ENCODE measurements at places on chromosomes 5 and 9.

DNA sequence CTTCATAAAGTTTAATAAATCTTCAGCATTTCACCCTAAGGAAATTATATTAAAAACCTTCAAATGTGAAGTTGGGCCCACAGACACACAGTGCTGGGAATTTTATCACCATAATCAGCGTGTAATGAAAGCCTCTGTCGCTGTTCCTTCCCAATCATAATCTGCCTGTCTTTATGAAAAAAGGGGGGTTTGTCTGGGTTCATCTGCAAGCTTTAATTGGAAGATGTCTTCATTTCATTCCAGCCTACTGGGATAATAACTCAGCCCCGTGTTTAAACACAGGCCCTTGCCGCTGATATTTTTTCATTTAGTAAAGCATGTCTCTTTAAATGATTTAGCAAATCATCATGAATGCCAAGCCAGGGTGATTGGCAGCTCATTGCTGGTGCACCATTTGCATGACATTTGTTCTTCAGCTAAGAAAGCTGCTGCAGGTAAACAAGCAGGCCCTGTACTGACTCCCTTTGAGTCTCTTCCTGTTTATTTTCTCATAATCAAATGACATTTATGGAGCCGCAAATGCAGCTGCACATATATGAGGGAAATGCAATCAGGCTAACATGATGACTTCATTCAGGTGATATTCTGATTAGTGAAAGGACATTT, 362.9 kb upstream of the TLE4 start:
- DNase-seq: no peak

- DNase-seq: no peak
These were observed 9.6 kb upstream of the FLT4 start for GRCh38 chr5:180658774-180659564.

GRCh38 chr9:4141296-4141695, 158.6 kb downstream of the GLIS3 start:
- DNase-seq: no peak

DNA sequence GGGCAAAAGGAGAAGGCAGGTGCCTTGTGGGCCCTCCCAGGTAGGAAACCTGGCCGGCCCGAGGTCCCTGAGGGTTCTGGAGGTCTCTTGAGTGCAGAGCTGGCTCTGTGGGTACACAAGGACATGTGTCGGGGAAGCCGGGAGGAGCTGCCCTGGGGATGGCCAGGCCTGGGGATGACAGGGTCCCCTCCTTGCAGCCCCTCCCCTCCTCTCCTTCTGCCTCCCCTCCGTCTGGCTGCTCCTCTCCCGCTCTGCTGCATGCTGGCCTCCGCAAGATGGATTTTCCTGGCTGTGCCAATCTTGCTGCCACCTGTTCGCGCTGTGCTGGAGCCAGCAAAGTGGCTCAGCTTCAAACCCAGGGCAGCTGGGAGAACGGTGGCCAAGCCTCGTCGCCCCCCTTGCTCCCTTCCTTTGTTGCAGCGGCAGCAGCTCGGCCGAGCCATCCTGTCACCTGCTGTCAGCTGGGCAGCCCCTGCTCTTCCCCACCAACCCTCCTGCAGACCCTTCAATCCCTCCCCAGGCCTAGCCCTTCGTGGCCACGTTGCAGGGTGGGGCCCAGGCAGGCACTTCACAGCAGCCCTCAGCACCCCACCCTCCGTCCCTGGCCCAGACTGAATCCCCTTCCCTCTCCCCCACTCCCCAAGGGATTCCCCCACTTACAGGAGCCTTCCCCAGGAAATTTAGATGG, 17.6 kb upstream of the UNC5A start:
- no peak for DNase-seq

DNA sequence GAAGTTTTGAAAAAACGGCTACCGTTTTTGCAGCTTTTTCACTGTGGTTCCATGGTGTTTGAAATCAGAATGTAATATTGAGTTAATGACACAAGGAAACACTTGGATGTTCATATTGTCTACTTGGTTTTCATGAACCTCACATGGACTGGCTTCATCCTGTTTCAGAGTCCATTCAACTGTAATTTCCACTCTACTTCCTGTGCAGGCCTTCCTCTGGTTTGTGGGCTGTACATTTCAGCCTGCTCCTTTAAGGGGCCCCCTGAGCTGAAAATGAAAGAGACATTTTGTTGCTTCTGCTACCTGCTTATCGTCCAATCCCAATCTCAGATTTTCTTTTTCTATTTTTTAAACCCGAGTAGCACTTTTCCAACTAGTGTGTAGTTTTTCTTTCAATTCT, 41.8 kb upstream of the CDKN2B start:
- peak; percentile 91 for DNase-seq

DNA sequence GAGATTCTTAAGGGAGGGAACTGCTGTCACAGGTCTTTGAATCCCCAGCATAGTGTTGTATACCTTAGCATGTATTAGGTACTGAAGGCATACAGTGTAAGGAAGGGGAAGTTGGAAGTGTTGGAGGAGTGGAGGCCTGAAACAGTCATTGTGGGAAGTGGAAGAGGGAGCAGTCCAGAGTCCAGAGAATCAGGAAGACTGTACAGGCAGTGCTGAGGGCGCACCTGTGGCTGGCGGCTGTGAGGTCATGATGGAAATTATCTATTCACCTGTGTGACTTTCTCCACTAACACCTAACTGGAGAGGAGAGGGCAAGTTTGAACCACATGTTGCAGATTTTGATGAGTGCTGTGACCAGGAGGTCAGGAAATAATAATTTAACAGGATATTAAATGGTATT, 119.7 kb upstream of the NIPBL start:
- no peak for DNase-seq

- DNase-seq: no peak
These were observed 279.8 kb upstream of the POU5F2 start for GRCh38 chr5:94021246-94021645.

DNA sequence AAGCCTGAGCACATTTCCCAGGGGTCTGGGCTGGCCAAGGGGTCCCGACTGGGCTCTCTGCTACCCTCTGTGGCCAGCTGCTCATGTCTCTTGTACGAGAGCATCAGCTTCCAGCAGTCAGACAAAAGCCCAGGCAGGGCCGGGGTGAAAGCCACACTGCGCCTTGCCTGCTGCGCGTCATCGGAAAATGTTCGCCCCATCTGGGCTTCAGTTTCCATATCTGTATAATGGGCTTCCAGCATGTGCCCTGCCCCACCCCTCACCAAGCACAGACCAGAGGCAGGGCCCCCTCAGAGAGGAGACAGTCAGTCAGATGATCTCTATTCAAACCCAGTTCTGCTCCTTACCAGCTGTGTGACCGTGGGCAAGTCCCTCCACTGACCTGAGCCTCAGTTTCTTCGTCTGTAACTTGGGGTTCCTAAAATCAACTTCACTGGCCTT, 8.0 kb upstream of the GRHPR start:
- DNase-seq: no peak

DNA sequence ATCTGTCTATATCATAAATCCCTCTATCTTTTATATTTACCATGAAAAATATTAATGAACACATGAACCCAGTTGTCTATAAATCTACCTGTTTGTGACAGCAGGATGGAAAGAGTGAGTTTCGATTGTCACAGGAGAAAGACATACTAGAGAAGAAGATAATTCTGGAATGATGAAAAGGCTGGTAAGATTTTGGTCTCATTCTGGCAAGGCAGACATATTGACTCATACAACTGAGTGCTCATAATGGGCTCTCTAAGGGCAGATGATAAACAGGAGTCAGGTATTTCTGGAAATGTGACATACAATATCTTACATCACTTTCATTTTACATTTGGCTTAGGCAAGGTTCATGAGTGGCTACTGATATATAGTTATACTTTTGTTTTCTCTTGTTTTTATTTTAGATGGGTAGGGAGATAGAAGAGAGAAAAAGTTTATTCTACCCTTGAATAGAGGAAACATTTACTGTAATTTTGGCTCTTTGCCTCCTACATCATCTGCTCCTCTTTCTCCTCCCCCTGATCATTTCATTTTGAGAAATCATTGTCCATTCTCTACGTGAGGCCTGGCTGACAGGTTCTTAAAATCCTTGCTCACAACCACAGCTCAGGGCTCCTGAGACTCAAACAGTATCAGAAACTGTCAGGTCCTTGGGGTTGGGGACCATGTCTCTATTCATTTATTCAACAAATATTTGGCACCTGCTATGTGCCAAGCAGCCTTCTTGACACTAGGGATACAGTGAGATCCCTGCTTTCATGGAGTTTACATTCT, 14.4 kb downstream of the ELOVL7 start:
- no peak for DNase-seq

DNA sequence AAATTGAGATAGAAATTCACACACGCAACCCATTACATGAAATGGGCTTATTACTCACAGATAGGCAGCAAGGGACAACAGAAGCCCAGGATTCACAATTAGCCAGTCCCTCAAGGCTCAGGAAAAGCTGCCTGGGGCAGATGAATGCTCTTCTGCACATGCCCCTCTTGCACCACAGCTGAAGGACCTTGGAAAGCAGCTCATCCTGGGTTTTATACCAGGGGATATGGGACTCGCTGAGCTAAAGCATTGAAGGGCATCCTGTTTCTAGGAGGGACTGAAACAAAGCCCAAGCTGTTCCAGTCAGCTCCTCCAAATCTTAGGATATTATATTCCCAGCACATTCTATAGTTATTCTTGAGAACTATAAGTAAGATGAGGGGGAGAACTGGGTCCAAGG, 15.7 kb upstream of the TTC1 start:
- DNase-seq: no peak

GRCh38 chr5:151671950-151672349, 14.8 kb downstream of the SPARC start:
- DNase-seq: no peak

DNA sequence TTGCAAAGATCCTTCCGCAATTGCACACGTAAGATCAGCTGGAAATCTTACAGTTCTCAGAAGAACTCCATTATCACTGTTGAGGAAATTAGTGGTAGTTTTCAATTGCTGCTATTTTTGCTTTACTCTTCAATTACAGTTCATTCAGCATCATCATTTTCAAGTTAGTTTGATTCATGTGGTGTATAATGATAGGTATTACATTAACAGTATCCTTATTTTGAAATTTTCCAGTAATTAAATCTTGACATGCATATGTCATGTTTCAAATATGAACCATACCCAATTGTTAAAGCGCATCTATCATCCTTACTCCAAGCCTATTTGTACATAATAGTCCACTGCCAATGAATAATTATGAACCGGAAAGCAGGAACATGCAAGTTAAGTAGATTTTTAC, 60.3 kb downstream of the NR6A1 start:
- DNase-seq: no peak

DNA sequence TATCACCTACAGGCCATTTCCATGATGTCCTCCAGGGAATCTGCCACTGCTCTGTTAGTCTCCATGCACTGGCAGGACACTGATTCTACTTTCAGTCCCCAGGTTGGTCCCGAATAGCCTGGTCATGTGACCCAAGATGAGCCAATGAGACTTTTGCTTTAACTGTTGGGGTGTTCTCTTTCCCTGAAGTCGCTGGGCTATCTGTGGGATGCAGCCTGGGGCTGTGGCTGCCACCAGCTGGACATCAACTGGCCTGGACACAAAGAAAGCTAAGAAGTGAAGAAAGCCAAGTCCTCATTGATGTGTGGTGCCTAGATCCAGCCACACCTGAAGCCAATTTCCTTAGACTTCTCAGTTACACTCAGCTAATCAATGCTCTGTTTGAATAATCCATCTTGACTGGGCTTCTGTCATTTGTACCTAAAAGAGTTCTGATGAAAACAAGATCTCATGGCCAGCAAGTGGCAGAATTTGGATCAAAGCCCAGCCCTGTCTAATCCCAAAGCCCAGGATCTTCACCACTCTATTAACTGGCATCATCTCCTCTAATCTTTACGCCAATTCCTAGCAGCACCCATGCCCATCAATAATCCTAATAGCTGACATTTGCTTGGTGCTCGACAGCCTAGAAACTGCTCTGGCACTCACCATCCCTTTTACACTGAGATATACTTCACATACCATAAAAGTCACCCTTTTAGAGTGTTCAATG, 37.0 kb downstream of the SH3PXD2B start:
- no peak for DNase-seq

DNA sequence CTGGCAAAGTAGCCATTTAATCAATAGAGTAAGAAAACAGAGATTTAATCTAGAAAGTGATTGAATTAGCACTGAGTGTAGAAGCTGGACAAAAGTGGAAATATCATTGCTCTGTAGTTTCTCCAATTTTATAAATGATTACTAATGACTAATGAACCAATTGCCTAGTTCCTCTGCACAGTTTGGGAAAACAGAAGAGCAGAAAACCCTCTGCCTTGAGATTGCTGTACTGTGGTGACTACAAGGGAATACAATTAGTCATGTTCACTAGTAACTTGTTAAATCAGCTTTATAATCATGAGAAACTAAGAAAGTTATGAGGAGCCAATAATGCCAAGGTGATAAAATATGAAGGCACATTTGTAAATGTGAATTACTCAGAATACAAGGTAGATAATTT, 21.1 kb upstream of the C6 start:
- no peak for DNase-seq

DNA sequence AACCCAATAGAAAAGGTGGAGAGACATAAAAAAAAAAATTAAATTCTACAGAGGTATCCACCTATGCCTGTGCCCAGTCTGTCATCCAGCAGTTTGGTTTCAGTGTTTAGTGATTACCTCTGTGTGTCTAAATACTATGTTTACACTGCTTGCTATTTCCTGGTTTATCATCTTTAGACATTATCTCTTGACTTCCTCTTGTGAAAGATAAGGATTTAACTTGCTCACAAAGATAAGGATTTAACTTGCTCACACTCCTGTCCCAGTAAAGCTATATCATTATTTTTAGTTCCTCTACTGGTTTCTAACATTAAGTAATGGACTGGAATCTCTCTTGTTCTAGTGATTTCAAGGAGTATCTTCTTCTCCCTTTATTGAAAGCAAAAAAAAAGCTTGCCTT, 53.9 kb upstream of the ZFR start:
- no peak for DNase-seq

DNA sequence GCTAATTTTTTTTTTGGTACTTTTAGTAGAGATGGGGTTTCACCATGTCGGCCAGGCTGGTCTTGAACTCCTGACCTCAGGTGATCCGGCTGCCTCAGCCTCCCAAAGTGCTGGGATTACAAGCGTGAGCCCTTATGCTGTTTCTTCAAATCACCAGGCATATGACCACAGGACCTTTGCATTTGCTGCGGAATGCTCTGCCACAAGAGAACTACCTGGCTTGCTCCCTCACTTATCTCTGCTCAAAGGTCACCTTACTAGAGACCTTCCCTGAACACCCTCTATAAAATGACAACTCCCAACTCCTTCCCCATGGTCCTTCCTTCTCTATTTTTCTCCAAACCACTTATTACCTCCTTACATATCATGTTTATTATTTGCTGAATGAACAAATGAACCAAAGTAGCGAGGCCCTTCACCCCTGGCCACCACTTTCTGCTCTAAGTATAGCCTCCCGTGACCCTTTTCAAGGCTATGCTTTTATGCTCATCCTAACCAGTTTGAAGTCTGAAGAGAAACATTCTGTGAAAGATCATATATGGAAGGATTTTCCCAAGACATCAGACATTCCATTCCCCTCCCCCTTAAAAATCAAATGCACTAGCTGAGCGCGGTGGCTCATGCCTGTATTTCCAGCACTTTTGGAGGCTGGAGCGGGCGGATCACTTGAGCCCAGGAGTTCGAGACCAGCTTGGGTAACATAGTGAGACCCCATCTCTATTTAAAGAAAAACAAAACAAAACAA, 1.3 kb downstream of the ZER1 start:
- DNase-seq: no peak
